ENCODE measurements at places on chromosomes 13 and 19.

GRCh38 chr13:107480130-107480529 lies 735.2 kb downstream of the LIG4 start:
- no peak for DNase-seq

- no peak for DNase-seq
These were observed 27.9 kb upstream of the PARP4 start for GRCh38 chr13:24540236-24541126.

DNA sequence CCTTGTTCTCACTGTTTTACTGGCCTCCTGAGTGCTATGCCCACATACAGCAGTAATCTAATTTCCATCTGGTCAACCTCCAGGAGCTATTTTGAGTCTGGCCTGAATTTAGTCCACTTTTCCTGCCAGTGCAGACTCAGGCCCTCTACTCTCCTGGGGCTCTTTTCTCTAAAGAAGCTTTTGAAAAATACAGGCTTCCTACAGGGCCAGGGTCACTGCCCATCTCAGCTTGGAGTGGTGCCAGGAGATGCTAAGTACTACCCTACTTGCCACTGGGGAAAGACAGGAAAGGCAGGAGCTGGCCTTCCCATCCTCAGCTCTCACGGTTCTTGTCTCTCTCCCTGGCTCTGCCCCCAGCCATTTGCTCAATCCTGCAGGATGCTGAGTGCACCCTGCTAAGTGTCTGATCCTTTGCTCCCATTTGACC lies 101.7 kb upstream of the SERP2 start:
- DNase-seq, result no peak

DNA sequence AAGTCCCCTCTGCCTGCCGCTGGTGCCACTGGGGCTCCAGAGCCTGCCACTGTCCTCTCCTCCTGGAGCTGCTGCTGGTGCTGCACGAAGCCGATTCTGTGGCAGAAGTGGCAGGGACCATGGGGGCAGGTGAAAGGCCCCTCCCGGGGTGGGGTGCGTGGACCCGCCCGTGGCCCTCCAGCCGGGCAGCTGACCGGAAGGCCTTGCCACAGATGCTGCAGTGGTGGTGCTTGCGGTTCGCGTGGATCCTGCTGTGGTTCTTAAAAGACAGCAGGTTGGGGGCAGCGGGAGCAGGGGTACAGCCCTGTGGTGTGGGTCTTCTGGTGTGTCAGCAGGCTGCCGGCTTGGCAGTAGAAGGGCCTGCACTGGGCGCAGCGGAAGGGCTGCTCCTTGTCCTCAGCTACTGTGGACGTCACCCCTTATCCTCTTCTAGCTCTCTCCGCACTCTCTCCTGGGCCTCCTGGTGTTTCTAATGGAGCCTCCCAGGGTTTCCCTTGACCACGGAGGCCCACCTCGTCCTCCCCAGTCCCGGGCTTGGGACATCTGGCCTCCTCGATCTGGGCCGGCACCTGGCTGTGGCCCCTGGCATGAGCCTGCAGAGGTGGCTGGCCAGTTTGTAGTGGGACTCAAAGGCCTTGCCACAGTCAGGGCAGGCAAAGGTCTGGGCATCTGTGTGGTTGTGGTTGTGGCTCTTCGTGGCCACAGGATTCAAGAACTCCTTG lies 380.4 kb downstream of the OLFM4 start:
- no peak for DNase-seq

GRCh38 chr13:47094734-47095434 lies 198.0 kb upstream of the HTR2A start:
- no peak for DNase-seq

DNA sequence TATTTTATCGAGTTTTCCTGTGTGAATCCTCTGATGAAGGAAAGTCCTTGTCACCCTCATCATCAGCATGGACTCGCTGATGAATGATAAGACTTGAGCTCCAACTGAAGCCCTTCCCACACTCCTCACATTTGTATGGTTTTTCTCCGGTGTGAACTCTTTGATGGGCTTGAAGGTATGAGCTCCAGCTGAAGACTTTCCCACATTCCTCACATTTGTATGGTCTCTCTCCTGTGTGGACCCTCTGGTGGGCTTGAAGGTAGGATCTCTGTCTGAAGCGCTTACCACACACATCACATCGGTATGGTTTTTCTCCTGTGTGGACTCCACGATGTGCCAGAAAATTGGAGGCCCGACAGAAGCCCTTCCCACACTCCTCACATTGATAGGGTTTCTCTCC lies 21.7 kb downstream of the ZNF45 start:
- no peak for DNase-seq

DNA sequence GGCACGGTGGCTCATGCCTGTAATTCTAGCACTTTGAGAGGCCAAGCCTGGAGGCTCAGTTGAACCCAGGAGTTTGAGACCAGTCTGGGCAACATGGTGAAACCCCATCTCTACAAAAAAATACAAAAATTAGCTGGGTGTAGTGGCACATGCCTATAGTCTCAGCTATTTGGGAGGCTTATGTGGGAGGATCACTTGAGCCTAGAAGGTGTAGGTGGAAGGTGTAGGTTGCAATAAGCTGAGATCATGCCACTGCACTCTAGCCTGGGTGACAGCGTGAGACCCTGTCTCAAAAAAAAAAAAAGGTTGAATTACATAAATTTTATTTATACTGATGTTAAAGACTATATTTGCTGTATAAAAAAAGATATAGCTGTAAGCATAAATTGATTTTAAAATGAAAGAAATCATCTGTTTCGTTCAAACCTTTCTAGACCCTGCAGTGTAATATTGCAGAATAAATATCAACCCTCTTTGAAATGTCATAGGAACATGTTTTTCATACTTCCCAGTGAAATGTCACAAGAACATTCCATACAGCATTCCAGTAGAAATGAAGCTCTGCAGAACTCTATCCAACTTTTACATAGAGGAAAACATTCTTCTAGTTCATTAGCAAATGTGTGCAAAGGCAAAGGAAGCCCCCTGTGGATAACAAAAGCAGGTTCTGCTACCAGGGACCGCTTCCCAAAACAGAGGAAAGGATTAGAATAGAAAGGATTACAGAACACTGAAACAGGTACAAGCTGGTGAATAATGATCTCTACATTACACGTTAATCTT lies 76.0 kb downstream of the CAB39L start:
- no peak for DNase-seq

DNA sequence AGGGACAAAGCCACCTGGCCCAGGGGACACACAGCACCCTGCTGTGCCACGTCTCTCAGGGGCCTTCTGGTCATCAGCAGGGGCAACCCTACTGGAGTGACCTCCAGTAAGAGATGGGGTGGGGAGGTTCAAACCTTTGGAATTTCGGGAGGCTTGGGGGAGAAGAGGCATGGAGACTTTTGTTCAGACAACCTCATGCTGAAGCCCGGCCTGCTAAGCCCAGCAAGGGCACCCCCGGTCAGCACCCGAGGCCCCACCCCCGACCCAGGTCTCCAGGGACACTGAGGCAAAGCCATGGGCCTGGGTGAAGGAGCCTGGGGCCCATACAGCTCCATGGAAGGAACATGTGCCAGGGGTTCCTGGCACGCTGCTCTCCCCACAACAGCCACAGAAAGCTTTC lies 23.3 kb downstream of the ZNF787 start:
- no peak for DNase-seq

- peak; percentile 29 for DNase-seq
These were observed 694 bp downstream of the CLN5 start for GRCh38 chr13:76992548-76993001.

- no peak for DNase-seq
These were observed 7.9 kb downstream of the NAPA start for GRCh38 chr19:47507012-47507411.

- no peak for DNase-seq
These were observed 1060.8 kb downstream of the UQCRFS1 start for GRCh38 chr19:28152195-28152594.

- DNase-seq, result peak; percentile 89
These were observed 103.2 kb downstream of the GADD45B start for GRCh38 chr19:2578901-2579677.

DNA sequence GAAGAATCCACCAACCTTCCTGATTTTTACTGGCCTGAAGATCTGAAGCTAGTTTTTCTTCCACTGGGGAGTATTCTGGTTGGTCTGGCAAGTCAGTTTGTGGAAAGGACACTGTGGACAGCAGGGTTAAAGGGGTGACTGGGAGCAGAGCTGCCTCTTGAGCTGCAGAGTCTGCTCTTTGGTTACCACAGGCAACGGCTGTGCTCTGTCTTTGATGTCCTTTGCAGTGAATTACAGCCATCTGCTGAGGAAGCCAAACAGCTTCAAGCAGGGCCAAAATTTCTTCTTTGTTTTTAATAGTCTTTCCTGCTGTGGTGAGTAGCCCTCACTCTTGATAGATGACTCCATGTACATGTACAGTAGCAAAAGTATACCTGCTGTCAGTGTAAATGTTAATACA lies 75.7 kb downstream of the ZNF100 start:
- DNase-seq, result no peak

DNA sequence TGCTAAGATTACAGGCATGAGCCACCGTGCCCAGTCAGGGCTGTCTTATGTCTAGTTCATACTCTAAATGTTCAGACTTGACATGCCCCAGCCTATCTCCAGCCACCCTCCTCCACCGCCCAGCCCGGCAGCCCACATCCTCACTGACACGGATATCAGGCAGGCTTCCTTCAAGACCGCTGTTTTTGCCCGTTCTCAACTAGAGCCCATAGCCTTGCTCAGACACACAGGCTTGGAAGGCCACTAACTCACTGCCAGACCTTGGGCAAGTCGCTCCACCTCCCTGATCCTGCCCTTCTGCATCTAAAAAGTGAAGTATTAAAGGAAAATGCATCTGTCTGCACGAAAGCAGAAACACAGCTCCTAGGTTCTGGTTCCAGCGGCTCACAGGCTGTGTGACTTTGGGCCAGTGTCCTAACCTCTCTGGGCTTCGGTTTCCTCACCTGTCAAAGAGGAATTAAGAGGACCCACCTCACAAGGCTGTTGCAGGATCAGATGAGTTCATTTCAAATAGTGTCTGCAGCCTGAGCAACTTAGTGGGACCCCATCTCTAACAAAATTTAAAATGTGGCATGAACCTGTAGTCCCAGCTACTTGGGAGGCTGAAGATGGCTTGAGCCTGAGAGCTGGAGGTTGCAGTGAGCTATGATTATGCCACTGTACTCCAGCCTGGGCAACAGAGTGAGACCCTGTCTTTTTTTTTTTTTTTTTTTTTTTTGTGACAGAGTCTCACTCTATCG lies 14.5 kb upstream of the CERS4 start:
- no peak for DNase-seq

GRCh38 chr19:49924004-49924880 lies 4.8 kb upstream of the ATF5 start:
- DNase-seq, result no peak

DNA sequence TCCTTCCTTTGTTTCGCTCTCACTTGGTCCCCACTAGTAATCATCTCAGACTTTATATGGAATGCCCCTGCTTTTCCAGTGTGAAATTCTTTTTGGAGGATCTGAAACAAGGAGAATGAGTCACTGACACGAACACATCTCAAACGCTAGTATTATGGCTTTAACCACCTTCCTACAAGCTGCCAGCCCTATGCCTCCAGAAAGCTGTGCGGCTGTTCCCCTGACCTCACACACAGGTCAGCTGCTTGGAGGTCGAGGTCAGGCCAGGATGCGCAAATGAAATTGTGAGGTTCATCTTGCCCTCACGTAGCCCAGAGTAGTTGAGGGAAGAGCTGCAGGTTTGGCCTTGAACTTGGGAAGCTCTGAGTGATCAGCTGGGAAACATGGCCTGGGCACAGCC lies 449.8 kb downstream of the FGF9 start:
- DNase-seq, result no peak

DNA sequence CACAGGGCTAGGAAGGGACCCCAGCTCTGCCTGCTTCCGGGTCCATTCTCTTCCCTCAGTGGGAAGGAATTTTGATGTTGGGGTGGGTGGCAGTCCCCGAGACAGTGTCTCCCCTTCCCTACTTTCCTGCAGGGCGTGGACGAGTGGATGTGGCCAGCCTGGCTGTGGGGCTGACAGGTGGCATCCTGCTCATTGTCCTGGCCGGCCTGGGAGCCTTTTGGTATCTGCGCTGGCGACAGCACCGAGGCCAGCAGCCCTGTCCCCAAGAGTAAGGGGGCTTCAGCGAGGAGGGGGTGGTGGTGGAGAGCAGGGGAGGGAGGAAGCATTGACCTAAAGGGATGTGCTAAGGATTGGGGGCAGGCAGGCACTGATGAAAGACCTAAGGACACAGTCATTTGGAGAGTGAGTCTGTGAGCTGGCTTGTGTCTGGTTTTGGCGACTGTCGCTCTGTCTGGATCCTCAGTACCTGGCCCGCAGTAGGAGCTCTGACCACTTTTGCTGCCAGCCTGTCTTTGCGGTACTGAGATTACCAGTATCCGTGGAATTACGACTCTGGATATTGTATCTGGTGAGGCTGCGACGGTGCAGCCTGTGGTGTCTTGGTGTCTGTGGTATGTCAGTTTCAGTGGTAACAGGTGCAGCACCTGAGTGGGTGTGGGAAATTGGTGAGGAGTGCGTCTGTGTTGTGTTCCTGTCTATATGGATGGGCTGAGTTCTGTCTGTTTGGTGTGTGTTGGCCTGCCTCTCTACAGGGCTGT lies 2.4 kb upstream of the PRR12 start:
- DNase-seq, result no peak

DNA sequence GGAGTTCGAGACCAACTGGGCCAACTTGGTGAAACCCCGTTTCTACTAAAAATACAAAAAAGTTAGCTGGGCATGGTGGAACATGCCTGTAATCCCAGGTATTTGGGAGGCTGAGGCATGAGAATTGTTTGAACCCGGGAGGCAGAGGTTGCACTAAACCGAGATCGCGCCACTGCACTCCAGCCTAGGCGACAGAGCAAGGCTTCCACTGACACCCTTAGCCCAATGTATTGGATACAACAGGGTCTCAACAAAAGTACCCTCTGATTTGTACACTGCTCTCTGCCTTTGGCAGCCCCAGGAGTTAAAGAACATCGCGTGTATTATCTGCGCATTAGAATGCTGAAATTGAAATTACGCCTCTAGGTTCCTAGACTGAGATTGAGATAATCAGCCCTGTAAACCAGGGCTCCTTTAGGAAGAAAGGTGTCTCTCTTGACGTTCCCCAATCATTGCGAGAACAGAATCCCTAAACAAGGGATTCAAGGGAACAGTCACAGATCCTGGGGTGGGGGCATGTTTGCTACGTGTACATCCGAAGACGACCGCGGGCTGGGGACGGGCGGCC lies 21.9 kb downstream of the IPO5 start:
- DNase-seq, result no peak

- no peak for DNase-seq
These were observed 4.0 kb downstream of the MCF2L start for GRCh38 chr13:112972867-112973576.

DNA sequence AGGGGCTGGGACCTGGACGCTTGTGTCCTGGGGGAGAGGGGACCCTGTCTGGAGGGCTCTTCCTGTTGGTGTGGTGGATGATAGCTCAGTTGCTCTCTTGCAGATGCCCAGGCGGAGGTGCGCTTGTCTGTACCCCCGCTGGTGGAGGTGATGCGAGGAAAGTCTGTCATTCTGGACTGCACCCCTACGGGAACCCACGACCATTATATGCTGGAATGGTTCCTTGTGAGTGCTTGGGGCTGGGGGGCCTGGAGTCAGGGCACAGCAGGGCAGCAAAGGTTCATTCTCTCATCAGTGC lies 2.2 kb downstream of the BCAM start:
- no peak for DNase-seq

GRCh38 chr19:31908080-31908479 lies 437.3 kb upstream of the ZNF507 start:
- no peak for DNase-seq

GRCh38 chr19:28785971-28786370 lies 427.0 kb downstream of the UQCRFS1 start:
- no peak for DNase-seq

- DNase-seq, result peak; percentile 54
These were observed 13.7 kb upstream of the CREB3L3 start for GRCh38 chr19:4139614-4140236.

Data from kidney capillary endothelial cell (primary cell).